Stimulated activated CD8-positive, alpha-beta memory T cell treated with anti-CD3 and anti-CD28 coated beads, Interleukin-2, amount 100 ng/mL, for 48 hours (primary cell): ENCODE measurements at places on chromosomes 2 and 18.

GRCh38 chr18:58337686-58338085 is 291.2 kb downstream of the ALPK2 start:
- DNase-seq, result no peak

- no peak for DNase-seq
Observed at GRCh38 chr2:186424265-186424664, 61.8 kb upstream of the ZC3H15 start.

GRCh38 chr2:204706939-204707338 is 161.7 kb downstream of the PARD3B start:
- no peak for DNase-seq

DNA sequence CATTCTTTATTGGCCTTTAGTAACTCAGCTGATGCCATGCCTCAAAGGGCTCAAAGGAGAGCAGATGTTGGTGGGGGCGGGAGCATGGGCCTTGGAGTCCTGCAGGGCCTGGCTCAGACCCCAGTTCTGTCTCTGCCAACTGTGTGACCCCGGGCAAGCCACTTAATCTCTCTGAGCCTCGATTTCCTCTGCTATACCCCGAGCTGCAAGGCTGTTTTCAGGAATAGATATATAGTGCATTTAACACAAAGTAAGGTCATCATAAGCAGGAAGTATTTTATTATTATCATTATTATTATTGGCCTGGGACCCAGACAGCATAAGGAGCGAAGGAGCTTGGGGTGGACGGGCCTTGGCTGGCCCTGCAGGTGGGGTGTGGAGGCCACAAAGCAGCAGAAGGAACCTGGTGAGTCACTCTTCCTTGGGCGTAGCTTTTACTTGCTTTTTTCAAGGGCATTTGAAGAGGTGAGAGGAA is 162.7 kb downstream of the INHBB start:
- no peak for DNase-seq

- DNase-seq, result no peak
Observed at GRCh38 chr18:54737986-54738385, 90.3 kb upstream of the RAB27B start.
